ENCODE measurements at places on chromosomes 2 and 18.

DNA sequence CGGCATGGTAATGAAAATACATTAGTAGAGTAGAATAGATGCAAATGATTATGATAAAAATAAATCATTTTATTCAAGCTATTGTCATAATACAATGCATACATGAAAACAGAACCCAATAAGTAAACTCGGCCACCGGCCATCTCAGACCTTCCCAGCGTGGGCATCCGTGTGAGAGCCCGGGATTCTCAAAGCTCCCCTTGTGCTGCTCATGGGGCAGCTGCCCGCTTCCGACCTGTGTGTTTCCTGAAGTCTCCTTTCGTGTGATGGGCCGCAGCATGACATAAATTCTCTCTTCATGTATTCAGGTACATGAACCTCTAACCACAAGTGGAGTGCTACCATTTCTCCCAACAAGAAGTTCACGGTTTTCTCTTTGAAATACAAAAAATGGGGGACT, 13.5 kb upstream of the CNDP2 start:
- no peak for DNase-seq

DNA sequence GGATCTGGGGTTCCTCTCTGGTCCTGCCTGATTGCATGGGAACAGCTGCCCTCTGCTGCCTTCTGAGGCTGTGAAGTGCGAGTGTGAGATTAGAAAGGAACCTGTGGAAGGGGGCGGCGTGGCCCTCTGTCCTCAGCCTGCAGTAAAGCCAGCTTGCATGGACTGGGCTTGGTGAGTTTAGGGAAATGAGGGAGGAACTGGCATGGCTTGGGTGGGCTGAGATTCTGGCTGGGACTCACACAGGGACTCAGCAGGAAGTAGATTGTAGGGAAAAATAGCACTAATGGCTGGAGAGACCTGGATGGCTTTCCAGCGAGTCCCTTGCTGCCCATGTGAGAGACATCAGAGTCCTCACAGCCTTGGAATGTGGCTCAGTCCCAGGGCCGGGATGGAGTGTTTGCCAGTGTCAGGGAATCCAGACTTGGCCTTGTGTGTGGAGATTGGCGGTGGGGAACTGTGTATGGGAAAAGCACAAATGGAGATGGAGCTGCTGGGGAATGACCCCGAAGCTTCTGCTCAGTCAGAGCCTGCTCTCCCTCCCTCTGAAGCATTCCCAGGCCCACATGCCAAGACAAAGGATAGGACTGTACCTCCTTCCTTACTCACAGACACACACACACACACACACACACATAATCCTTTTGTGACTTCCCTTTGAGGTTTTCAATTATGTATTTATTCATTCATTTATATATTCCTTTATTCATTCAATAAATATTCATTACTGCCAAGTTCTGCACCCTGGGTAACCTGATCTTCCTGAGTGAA, 115.4 kb downstream of the ACAA2 start:
- DNase-seq = no peak

DNA sequence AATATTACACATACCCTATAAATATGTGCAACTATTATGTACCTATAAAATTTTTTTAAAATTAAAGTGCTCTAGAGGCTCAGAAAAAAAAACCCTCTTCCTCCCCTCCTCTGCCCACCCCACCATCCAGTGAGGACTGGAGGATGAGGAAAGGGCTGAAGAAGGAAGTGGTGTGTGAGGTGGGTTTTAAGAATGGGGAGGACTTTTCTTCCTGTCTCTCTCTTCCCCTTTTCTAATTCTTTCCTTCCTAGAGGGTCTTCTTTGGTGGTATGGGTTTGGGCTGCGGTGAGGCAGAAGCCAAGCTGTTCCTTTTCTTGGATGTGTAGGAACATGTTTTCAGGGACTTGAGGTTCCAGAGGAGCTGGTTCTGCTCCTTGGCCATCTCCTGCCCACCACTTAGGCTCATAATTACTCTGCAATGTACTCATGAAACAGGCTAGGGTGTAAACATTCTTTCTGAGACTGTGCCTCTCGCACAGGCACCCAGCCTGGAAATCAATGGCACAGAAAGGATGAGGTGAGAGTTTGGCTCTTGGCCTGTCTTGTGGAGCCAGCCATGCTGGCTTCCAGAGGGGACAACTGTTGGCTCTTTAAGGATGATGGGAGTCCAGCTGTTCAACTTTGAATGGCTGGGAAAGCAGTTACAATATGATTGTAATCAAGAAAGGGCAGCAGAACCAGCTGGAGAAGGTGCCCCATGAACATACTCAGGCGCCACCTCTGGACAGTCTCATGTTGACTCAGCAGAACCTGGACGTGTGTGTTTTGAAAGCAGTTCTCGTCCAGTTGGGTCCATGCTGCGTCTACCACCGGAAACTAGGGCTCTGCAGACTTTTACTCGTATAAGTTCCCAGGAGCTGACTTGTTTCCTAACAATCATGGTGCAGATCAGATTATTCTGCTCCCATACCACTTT, 38.3 kb downstream of the IL1RL2 start:
- DNase-seq = no peak

DNA sequence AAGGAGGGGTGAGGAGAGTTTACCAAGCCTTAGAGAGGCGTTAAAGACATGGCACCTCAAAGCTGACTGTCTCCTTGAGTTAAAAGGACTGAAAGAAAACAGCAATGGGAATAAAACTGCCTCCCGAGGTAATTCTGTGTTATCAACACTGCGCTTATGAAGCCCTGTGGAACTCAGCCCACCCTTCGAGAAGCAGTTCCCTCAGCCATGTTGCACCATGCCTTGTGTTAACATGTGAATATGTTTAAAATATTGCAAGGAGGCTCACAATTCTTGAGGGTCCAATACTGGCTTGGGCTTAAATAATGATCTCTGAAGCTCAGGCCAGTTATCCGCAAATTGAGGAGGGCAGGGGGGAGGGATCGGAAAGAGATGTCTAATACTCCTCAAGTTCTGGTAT, 14.7 kb downstream of the KLF7 start:
- DNase-seq = no peak

- no peak for DNase-seq
Measured at GRCh38 chr2:138061961-138062360, 97.7 kb downstream of the HNMT start.

DNA sequence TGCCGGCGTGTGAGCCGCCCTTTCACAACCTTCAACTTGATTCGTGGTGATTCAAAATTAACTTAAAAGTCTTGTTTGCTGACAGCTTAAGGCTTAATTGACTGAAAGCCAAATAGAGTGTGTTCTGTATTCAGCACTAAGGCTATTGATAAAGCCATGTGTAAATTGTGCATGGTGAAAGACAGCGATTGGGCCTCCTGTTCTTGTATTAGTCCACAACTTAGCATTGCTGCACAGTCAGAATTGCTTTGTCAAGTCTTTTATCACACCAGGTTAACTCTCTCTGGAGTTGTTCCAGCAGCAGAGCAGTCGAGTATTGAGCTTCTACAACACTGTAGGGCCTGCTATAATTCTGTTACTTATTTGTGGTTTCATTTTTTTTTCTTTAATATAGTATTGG, 210.1 kb downstream of the WDR7 start:
- no peak for DNase-seq

DNA sequence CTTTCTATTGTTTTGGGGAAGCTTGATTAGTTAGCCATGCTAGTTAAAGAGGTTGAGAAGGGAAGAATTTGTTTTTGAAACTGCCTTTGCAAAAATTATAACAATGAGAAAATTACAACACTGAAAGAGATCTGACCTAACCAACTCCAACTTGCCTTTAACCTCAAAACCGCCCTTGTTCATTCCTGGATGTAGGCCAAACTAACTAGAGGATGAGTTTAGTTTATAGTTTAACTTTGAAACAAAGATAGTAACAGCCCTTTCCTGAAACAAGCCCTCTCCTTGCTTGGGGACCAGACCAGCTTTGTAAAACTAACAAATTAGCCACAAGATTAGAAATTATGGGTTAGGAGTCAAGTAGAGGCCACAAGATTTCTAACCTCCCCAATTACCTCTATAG, 713.9 kb downstream of the CPS1 start:
- no peak for DNase-seq

GRCh38 chr18:78069784-78070664, 820.4 kb downstream of the GALR1 start:
- DNase-seq = no peak

DNA sequence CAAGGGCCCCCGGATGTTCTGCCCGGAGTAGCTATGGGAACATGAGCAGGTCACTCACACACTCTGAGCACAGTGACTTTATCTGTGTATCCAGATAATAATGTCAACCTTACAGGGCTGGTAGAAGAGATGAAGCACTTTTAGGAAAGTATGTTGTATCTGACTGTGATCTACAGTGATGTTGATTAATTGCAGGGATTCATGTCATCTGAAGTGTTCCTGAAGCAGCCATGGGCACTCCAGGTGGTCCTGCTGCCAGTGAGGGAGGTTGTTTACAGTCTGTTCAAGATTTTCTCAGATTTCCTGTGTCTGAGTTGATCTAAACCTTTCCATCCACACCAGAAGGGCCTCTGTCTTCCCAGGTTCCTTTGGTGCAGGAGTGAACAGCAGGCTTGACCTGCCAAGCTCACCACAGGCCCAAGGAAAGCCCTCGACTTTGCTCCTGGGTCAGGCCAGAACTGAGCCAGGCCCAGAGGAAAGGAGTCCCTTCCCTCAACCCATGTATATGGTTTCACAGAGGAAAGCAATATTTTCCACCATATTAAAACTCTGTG, 28.0 kb downstream of the KIAA2012 start:
- no peak for DNase-seq

GRCh38 chr2:15919716-15920434, 20.5 kb upstream of the MYCN start:
- DNase-seq = no peak

DNA sequence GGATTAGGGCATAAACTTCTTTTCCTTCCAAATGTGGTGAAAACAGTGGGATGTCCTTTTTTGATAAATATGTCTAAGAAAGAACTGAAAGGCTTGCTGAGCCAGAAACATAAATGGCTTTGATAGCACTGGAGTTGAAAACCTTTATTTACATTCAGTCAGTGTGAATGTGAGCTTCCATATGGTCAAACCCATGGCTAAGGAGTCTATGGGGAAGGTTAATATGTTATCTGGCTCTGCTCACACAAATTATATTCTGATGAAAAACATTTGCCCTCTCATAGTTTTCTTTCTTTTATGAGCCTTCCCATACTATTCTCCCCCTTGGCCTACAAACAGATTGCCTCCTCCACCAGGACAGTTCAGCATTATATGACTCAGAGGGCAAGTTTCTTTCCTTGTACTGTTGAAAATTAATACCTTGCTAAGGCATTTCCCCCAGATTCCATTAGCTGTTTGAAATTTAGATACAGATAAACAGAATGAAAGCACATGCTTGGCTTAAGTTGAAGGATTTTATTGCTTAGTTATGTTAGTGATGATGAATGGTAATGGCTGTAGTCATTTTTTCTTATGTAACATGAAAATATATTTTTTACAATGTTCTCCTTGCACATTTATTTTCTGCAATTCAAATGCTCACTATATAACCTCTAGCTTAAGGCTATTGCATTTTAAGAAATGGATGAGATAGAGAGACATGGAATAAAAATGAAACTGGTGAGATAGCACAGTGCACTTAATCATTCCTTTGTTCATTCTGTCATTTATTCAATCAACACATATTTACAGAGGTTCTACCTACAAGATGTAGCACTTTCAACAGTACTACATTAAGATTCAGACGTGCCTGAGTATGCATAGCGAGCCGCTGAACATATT, 544.1 kb downstream of the LRRTM4 start:
- DNase-seq = no peak

- no peak for DNase-seq
Measured at GRCh38 chr2:39523308-39524044, 86.4 kb upstream of the MAP4K3 start.

GRCh38 chr2:85754313-85755095, 713 bp downstream of the ATOH8 start:
- no peak for DNase-seq
